ENCODE measurements at places on chromosomes 4 and X.

GRCh38 chrX:150086371-150086770 lies 148.1 kb upstream of the EOLA2 start:
- no peak for DNase-seq

DNA sequence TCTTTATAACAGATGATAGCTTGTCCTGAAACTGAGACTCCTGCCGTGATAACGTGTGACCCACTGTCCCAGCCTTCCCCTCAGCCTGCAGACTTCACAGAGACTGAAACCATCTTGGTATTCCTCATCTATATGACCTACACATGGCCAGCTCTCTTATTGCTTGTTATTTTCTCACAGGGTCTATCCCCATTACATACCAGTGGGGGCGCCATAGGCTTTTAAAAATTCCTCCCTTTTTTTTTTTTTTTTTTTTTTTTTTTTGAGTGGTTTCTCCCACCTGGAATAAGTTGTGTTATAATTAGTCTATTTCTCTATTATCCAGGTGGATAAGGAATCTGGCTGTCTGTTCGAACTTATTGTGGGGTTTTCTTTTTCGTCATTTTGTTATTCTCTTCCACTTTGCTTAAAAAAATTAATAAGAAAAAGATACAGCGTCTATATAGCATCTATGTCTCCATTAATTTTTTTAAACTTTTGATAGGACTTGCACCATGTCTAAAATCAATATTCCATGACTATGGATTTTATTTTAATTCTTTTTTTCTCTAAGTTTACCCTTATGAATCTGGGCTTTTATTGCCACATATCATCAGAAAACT lies 47.2 kb downstream of the GYG2 start:
- DNase-seq: peak; percentile 37

DNA sequence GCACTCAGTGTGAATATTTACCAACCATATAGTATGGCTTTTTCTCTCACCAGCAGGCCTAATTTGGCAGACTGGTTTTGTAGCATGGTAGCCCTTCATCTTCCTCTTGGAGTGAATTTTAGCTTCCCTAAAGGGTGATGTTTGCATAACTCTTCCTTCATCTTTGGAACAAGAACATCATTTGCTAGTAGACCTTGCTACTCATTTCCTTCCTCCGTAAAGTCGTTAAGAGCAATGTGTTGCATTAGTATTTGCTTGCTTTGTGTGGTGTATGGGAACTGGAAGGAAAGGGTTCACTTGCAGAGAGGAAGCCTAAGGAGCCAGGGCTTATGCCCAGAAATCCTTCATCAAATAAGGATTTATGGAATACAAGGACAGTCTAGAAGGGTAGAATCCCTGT lies 50.2 kb upstream of the PGRMC2 start:
- DNase-seq: no peak

- no peak for DNase-seq
Observed at GRCh38 chr4:138803051-138803450, 212.5 kb upstream of the NOCT start.

GRCh38 chrX:9379697-9380551 lies 84.9 kb upstream of the TBL1X start:
- DNase-seq: no peak

DNA sequence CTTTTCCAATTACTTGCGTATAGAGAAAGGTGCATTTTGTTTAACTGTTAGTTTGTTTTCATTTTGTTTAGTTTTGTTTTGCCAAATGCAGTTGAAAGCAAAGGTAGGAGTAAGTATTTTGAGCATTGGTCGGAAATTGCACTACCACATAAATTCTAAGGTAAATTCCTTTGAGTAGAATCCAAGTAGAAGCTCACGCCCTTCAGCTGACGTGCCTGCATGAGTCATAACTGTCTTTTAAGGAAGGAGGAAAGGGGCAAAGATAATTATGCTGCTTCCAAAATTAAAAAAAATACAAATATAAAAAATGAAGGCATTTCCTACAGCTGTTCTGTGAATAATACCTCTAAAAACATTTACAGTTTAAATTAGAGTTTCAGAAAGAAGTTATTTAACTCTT lies 110.2 kb upstream of the MYOZ2 start:
- peak; percentile 30 for DNase-seq

DNA sequence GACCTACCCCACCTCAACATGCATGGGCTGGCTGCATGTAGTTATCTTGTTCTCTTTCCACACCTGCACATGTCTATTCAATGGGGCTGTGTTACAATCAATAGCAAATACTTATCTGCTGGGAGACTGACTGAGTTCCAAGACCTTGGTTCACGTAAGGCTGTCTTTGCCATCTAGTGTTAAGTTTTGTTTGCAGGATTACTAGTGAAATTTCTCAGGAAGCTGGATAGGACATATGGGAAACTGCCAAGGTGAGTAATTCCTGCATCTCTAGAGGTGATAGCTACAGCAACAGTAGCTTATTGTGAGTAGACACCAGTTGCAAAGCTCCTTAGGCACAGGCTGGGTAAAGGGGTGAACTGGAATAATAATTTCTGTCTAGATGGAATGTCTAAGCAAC lies 177.5 kb downstream of the ENOX2 start:
- DNase-seq: no peak

DNA sequence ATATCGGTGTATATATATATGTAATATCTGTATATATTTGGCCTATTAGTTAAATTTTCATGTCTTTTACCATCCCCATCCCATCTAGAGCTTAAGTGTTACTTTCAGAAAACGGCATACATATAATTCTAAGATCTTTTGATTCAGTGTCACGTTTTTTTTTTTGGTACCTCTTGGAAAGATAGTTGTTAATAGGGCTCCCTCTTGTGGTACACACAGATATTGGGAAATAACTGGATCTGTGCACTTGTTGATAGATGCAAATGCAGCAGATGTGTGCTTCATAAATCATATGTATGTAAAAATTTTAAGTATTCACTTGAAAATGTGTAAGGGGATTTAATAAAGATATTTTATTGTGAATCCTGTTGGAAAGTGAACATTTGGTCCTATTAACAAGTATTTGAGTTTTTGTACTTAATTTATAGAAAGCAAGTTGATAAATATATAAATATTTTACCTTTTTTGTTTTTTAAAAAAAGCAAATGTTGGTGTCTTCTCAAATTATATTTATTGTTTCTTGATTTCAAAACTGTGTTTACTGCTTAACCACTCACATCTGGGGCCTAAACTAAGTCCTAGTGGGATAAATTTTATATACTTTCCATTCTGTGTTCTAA lies 74.7 kb downstream of the PAQR3 start:
- peak; percentile 94 for DNase-seq

GRCh38 chrX:66728818-66729271 lies 90.0 kb upstream of the EDA2R start:
- peak; percentile 81 for DNase-seq

DNA sequence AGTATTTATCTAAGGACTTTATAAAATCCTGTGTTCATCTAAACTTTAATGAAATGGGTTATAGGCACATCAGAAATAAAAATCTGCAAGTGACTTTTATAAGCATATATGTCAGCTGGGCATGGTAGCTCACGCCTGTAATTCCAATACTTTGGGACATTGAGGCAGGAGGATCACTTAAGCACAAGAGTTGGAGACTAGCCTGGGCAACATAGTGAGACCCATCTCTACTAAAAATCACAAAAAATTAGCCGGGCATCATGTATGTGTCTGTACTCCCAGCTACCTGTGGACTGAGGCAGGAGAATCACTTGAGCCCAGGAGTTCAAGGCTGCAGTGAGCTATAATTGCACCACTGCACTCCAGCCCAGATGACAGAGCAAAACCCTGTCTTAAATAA lies 20.9 kb downstream of the TBC1D9 start:
- DNase-seq: no peak

- DNase-seq: no peak
Observed at GRCh38 chrX:116427978-116428377, 8.4 kb upstream of the SLC6A14 start.

GRCh38 chrX:137234651-137235402 lies 201.0 kb upstream of the GPR101 start:
- peak; percentile 13 for DNase-seq

DNA sequence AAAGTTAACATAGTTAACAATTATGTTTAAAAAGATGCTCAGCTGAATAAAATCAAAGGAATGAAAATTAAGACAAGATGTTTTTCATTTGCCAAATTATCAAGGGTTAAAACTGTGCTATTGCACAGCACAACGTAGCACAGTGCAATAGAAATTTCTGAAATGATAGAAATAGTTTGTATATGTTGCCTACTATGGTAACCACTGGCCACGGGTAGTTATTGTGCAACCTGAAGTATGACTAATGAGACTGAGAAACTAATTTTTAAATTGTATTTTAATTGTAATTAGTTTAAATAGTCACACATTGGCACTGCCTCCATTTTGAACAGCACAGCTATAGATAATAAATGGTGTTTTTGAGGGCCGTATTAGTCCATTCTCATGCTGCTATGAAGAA lies 343.1 kb upstream of the FAM241A start:
- no peak for DNase-seq

GRCh38 chr4:138656990-138657389 lies 358.6 kb upstream of the NOCT start:
- DNase-seq: no peak

DNA sequence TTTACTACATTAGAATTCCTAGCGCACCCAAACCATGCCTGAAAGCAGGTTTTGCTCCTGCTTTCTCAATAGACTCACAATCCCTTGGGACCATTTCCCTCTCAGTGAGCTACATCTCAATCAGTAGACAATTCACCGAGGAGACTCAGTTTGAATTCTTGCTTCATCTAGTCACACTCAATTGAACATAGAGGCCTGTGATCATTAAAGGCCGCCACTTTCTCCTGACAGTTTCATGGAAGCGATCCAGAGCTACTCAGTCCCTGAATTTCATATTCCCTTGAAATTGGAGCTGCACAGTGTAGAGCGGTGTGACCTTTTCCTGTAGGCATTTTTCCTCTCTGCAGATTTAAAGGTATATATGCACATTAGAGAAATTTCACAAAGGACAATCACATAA lies 193.9 kb upstream of the SPOCK3 start:
- no peak for DNase-seq

DNA sequence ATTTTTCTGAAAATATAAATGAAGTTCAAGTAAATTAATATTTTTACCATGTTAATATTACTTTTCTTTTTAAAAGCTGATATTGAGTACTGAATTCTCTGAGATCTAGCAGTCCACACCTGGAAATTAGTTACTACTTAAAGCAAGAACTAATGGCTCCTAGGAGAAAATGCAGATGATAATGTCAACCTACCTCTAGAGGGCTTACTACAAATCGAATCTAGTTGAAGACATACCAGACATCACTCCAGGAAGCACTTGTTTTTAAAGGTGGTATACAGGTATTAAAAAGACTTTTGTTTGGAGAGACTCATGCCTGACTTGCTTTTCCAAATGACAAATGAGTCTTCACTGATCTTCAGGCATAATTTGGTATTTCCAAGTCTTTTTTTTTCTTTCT lies 516.4 kb upstream of the BOD1L1 start:
- DNase-seq: peak; percentile 8

DNA sequence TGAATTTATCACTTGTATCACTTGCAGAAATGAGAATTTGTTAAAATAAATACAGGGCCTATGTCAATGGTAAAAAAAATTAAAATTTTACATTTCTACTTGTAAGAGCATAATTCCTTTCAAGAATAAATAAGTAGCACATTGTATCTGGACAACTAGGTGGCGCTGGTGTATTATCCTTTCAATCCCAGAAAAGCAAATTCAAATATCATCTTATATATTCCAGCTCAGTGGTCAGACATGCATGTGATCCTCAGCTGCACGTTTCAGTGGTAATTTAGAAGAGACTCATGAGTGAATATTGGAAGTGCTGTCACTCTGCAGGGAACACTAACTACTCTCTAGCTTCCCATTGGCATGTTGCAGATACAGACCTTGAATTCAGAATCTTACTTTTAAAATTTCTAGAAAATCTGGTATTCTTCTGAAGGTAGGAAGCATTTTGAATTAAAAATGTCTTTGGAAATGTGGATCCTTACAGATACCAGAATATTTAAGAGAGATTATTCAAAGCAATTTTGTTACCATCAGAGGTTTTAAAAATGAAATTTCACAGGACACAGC lies 1414.7 kb upstream of the TENM3 start:
- DNase-seq: peak; percentile 69
